ENCODE measurements at places on chromosomes 12 and 14. TPM values are rescaled to one million over a fixed set of nuclear protein-coding genes. Genes with fewer than 3 reads are reported as not detected.

Gene IL23A
- not detected for total RNA-seq

Gene FLRT2
- 0.43 TPM for total RNA-seq

Gene KRT74
- total RNA-seq: not detected

- no peak for DNase-seq
- no peak overlapping the region for H3K27ac ChIP-seq
- H3K4me1 ChIP-seq: no peaks in the 10 kb centered on the region
- no peaks in the 10 kb centered on the region for H3K27me3 ChIP-seq
- H3K4me3 ChIP-seq: no peak overlapping the region
These were observed 340.4 kb downstream of the NAV3 start for GRCh38 chr12:78171061-78171460.

- H3K4me3 ChIP-seq: no peak overlapping the region
- no peaks in the 10 kb centered on the region for H3K4me1 ChIP-seq
- no peak for DNase-seq
- no peak overlapping the region for H3K27ac ChIP-seq
- no peaks in the 10 kb centered on the region for H3K27me3 ChIP-seq
These were observed 74.8 kb downstream of the ARL6IP4 start for GRCh38 chr12:123055281-123055766.

GRCh38 chr14:89290813-89291212 lies 126.2 kb downstream of the FOXN3 start:
- no peak overlapping the region for H3K4me3 ChIP-seq
- H3K4me1 ChIP-seq: no peaks in the 10 kb centered on the region

GRCh38 chr12:117921929-117922777 lies 46.6 kb downstream of the KSR2 start:
- H3K4me3 ChIP-seq: no peak overlapping the region
- H3K27ac ChIP-seq: no peak overlapping the region
- no peak for DNase-seq
- H3K36me3 ChIP-seq: no peaks in the 10 kb centered on the region
- no peaks in the 10 kb centered on the region for H3K4me1 ChIP-seq

- H3K27me3 ChIP-seq: no peaks in the 10 kb centered on the region
- H3K4me3 ChIP-seq: no peak overlapping the region
- H3K4me1 ChIP-seq: no peaks in the 10 kb centered on the region
- H3K36me3 ChIP-seq: no peaks in the 10 kb centered on the region
- no peak overlapping the region for H3K27ac ChIP-seq
These were observed 14.0 kb downstream of the CCDC62 start for GRCh38 chr12:122788387-122788786.

GRCh38 chr14:73344319-73344718 lies 107.0 kb downstream of the PAPLN start:
- DNase-seq: no peak
- no peaks in the 10 kb centered on the region for H3K36me3 ChIP-seq
- H3K4me3 ChIP-seq: no peak overlapping the region
- no peaks in the 10 kb centered on the region for H3K27me3 ChIP-seq
